ENCODE measurements at places on chromosomes 13 and 19.

DNA sequence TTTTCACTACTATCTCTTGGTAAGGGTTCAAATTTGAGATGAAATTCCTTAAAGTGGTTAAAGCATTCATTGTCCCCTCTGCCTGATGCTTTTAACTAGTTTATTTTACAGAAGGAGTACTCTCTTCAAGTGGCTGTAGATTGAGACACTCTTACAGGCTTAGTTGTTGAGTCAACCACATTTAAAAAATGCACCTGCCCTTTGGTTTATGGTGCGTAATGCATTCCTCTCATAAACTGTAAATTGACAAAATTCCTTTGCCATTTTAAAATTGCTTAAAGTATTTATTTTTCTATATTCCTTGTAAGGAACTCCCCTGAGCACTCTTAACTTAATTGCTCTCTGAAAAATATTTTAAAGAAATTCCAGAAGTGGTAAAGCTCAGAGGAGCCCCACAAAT lies 826 bp upstream of the GPC5 start:
- no peak for DNase-seq
- peaks cover 10% of the 10 kb centered on the region for H3K4me1 ChIP-seq
- no peak overlapping the region for H3K4me3 ChIP-seq

- H3K4me1 ChIP-seq: no peaks in the 10 kb centered on the region
- H3K4me3 ChIP-seq: no peak overlapping the region
- no peaks in the 10 kb centered on the region for H3K36me3 ChIP-seq
- H3K27me3 ChIP-seq: no peaks in the 10 kb centered on the region
- DNase-seq: no peak
- no peak overlapping the region for H3K27ac ChIP-seq
These were observed 370.4 kb upstream of the NBEA start for GRCh38 chr13:34571716-34572115.

DNA sequence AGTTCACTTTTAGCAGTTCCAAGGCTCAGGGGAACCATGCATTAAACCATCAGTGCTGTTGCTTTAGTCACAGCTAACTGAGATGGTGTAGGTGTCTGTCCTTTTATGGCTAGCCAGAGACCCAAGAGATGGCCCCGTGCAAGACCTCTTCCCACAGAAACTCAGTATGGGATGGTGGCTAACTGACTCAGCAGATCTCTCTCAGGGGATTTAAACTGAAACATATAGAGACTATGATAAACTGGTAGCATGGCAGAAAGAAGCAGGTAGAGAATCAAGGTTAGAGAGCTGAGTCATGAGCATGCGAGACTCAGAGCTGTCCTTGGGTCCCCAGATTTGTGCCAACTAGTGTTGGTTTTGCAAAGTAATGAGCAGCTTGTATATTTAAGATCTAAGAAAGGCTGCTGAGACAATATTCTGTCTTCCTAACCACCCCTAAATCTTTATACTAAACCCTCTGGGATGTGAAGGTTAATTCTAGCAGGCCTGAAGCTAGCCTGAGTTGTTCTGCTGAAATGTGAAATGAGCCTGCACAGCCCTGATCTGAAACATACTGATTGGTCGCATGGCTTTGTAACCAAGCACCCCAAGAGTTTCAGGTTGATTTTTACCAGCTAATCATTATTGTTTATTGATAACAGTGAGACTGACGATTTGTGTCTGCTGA lies 6.5 kb upstream of the SCEL start:
- no peaks in the 10 kb centered on the region for H3K36me3 ChIP-seq
- DNase-seq: no peak
- H3K27ac ChIP-seq: no peak overlapping the region
- H3K4me1 ChIP-seq: peaks cover 4% of the 10 kb centered on the region

DNA sequence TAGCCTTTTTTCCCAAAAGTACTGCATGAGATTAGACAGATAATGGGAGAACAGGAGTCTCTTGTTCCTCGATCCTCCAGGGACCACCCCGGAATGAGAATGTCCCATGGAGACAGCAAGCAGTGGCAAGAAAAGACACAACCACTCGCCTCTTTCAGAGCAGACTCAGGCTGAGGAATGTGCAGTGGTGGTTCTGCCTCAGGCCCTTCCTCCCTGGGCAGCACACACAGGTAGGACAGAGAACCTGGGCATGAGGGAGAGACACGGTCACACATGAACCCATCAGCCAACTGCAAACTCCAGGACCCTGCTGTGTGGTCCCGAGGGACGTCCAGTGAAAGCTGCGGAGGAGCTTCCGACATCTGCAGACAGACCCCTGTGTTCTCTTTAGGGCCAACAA lies 31.0 kb downstream of the CRYL1 start:
- no peak overlapping the region for H3K4me3 ChIP-seq
- H3K4me1 ChIP-seq: peaks cover 7% of the 10 kb centered on the region
- no peaks in the 10 kb centered on the region for H3K27me3 ChIP-seq
- no peak for DNase-seq

GRCh38 chr19:50694815-50695145 lies 24.8 kb downstream of the SHANK1 start:
- H3K27me3 ChIP-seq: peaks cover 26% of the 10 kb centered on the region
- no peak overlapping the region for H3K27ac ChIP-seq
- DNase-seq: no peak
- no peak overlapping the region for H3K4me3 ChIP-seq
- no peaks in the 10 kb centered on the region for H3K36me3 ChIP-seq
- H3K4me1 ChIP-seq: no peaks in the 10 kb centered on the region

GRCh38 chr19:40907968-40908735 lies 26.1 kb upstream of the CYP2A7 start:
- peaks cover 18% of the 10 kb centered on the region for H3K4me1 ChIP-seq
- H3K27ac ChIP-seq: peak overlapping the region; percentile 49
- peaks cover 17% of the 10 kb centered on the region for H3K27me3 ChIP-seq
- H3K4me3 ChIP-seq: peak overlapping the region; percentile 68

DNA sequence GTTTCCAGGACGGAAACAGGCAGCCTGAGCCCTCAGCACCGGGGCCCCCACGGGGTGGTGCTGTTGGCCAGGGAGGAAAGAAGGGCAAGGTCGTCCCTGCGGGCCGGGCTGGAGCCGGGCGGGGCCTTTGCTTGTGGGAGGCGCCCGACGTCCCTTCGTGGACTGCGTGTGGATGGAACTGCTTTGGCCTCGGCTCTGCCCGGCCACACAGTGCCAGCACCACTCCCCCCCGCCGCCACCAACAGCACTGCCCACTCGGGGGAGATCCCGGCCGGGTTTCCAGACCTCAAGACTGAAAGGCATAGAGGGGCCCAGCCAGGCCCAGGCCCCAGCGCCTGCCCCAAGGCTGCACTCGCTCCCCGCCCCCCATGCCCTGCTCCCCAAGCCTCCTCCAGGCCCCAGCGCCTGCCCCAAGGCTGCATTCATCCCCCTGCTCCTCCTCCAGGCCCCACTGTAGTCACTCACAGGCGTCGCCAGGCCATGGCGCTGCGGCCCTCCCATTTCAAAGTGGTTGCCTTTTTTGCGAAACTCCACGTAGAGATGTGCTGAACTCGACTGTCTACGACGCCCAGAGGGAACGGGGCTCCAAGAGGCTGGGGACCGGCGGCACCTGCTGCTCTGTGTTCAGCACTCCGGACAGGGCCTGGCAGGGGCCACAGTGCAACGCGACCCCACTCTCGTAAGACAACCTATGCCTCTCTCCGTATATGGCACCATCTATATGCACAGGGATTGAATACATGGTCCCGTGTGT lies 22.5 kb downstream of the C13orf46 start:
- peaks cover 4% of the 10 kb centered on the region for H3K4me1 ChIP-seq
- DNase-seq: peak; percentile 70
- H3K27me3 ChIP-seq: no peaks in the 10 kb centered on the region
- H3K27ac ChIP-seq: no peak overlapping the region
- no peak overlapping the region for H3K4me3 ChIP-seq

DNA sequence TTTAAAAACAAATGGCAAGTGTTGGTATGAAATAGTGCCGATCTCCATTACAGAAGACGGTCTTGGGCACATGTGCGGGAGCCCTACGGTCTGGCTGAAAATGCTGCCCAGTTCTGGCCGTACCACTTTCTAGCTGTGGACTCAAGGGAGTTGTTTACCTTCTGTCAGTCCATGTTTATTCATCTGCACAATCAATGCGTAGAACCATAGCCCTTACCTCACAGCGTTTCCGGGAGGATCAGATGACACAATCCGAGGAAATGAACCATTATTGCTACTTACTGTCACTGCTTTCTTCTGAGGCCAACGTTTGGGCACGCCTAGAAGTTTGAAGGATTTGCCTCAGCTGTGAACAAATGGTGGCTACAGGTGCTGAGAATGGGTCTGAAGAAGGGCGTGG lies 31.2 kb downstream of the GADD45B start:
- H3K36me3 ChIP-seq: peaks cover 2% of the 10 kb centered on the region
- H3K4me3 ChIP-seq: peak overlapping the region; percentile 41
- DNase-seq: peak; percentile 70
- peak overlapping the region; percentile 86 for H3K27ac ChIP-seq
- H3K4me1 ChIP-seq: peaks cover 37% of the 10 kb centered on the region
- no peaks in the 10 kb centered on the region for H3K27me3 ChIP-seq

DNA sequence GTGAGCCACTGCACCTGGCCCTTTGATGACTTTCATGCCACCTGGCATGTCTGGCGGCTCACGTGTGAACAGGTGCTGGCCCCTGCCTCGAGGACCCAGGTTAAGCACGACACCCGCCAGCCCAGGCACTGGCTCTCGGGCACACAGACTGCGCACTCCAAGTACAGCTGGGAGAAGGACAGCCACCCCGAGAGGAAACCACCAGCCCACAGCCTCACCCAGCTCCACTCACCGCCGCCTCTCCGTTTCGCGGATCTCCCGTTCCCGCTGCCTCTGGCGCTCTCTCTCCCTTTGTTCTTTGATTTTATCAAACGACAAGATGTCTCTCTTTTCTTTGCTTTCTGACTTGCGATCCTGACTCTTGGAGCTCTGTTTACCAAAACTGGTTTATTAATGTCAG lies 27.4 kb upstream of the TINCR start:
- H3K27ac ChIP-seq: no peak overlapping the region
- no peaks in the 10 kb centered on the region for H3K27me3 ChIP-seq
- H3K36me3 ChIP-seq: peaks cover 78% of the 10 kb centered on the region
- no peak overlapping the region for H3K4me3 ChIP-seq
- H3K4me1 ChIP-seq: no peaks in the 10 kb centered on the region

GRCh38 chr19:51521357-51521756 lies 10.1 kb downstream of the SIGLEC6 start:
- no peaks in the 10 kb centered on the region for H3K4me1 ChIP-seq
- no peak overlapping the region for H3K4me3 ChIP-seq
- H3K36me3 ChIP-seq: no peaks in the 10 kb centered on the region
- peaks cover 32% of the 10 kb centered on the region for H3K27me3 ChIP-seq
- DNase-seq: no peak
- H3K27ac ChIP-seq: no peak overlapping the region

GRCh38 chr19:7292950-7293761 lies 1.1 kb downstream of the INSR start:
- peaks cover 12% of the 10 kb centered on the region for H3K4me1 ChIP-seq
- peaks cover 32% of the 10 kb centered on the region for H3K27me3 ChIP-seq
- no peak overlapping the region for H3K27ac ChIP-seq
- H3K4me3 ChIP-seq: no peak overlapping the region

- H3K27ac ChIP-seq: no peak overlapping the region
- no peak overlapping the region for H3K4me3 ChIP-seq
- no peak for DNase-seq
- no peaks in the 10 kb centered on the region for H3K27me3 ChIP-seq
- no peaks in the 10 kb centered on the region for H3K36me3 ChIP-seq
- H3K4me1 ChIP-seq: no peaks in the 10 kb centered on the region
These were observed 168.6 kb upstream of the RFC3 start for GRCh38 chr13:33649212-33649878.

DNA sequence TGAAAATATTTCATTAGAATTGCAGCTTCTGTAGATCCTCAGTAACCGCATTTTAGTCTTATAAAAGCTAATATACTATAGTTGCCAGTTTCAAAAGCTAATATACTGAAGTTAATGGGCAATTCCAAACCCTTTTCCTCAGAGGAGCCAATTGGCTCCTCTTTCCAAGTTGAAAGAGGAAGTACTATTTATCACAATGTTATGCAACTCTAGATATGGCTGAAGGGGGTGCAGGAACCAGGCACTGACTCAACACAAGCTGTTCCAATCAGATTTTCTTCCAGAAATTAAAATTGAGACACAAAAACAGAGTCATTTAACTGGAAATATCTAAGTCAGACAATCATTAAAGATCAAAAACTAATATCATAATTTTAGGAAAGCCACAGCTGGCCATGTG lies 258.9 kb downstream of the PCDH20 start:
- H3K27ac ChIP-seq: no peak overlapping the region
- no peaks in the 10 kb centered on the region for H3K4me1 ChIP-seq
- H3K4me3 ChIP-seq: no peak overlapping the region
- no peak for DNase-seq
- no peaks in the 10 kb centered on the region for H3K36me3 ChIP-seq

GRCh38 chr19:35043906-35044305 lies 2.4 kb downstream of the HPN start:
- peaks cover 9% of the 10 kb centered on the region for H3K27me3 ChIP-seq
- peaks cover 28% of the 10 kb centered on the region for H3K4me1 ChIP-seq
- no peak for DNase-seq
- no peak overlapping the region for H3K27ac ChIP-seq

- peaks cover 59% of the 10 kb centered on the region for H3K4me1 ChIP-seq
- DNase-seq: no peak
- H3K27me3 ChIP-seq: peaks cover 6% of the 10 kb centered on the region
- H3K27ac ChIP-seq: peak overlapping the region; percentile 71
- H3K36me3 ChIP-seq: peaks cover 5% of the 10 kb centered on the region
These were observed 69.2 kb upstream of the TM9SF2 start for GRCh38 chr13:99431927-99432608.

- peak overlapping the region; percentile 89 for H3K27ac ChIP-seq
- peak overlapping the region; percentile 83 for H3K4me3 ChIP-seq
- H3K27me3 ChIP-seq: peaks cover 14% of the 10 kb centered on the region
- peaks cover 18% of the 10 kb centered on the region for H3K36me3 ChIP-seq
- peaks cover 31% of the 10 kb centered on the region for H3K4me1 ChIP-seq
These were observed 653 bp downstream of the TMTC4 start for GRCh38 chr13:100673713-100674571.

DNA sequence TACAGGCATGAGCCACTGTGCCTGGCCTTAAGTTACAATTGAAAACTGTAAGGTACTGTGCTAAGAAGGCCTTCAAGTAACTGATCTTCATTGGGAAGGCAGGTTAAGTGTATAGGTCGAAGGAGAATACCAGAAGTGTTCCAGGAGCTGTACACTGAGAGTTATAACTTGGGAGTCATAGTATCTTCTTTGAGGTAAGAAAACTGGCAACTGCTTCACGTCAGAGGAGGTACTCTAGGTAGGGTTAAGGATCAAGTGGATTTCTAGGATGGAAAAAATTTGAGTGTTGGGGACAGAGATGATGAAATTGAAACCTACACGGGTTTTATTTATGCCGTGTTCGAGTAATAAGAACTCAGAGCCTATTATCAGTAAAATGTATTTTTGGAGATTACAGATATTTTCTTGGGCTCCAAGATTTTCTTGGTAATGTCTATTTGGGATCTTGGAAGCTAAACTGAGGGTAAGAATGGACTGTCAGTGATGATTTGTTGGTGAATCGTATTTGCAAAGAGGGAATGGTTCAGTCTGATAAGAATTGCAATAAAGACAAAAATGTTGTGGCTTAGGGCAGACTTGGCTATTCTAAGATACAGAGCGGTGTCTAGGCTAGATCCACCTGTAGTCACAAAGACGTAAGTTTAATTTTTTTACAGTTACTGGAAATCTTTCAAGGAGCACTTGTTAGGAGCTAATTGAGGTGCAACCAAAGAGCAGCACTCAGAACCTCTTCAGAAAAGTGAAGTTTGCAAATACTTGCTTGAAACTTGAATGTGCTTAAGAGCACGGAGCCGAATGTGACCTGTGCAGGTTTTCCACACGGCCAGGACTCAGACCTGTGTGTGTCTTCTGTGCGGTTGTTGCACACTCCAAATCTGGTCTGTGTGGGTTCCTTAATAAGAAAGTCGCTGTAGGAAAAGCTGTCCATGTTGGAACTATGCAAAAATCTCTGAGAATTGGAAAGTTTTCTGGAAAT lies 102.5 kb downstream of the URI1 start:
- H3K27me3 ChIP-seq: no peaks in the 10 kb centered on the region
- H3K27ac ChIP-seq: no peak overlapping the region
- H3K4me1 ChIP-seq: no peaks in the 10 kb centered on the region
- H3K4me3 ChIP-seq: no peak overlapping the region
- H3K36me3 ChIP-seq: peaks cover 17% of the 10 kb centered on the region
